G401 (cell line): ENCODE measurements at places on chromosomes 5 and 9.

DNA sequence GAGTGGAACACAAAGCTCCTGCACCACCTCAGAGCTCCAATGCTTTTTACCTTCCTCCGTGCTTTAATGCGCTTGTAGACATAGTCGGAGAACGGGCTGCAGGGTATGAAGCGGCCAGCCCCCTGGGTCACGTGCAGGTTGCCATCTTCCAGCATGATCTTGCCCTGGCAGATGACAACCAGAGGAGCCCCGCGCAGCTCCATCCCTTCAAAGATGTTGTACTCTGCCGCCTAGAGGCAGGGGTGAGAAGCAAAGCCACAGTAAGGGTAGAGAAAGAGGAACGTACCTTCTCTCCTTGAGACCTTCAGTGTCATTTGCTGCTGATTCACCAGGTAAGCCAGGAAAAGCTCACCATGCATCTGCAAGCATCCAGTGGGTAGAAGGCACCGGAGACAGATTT is 112.3 kb downstream of the DPYSL3 start:
- DNase-seq = no peak

DNA sequence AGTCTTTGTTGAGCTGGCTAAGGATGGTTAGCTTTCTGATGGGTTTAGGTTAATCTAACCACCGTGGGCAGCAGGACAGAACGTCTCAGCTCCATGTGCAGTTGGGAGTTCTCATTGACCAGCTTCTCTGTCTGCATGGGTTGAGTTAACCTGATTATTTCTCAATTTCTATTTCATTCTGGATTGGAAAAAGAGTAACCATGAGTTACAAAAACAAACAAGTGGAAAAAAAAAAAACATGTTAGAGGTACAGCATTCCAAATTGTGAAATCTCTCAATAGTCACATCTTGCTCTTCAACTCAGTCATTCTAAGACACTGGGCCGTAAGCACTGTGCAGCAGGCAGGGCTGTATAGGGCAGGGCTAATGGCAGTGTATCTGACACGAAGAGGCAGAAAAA is 343.7 kb upstream of the KLF4 start:
- DNase-seq = no peak

- no peak for DNase-seq
These were observed 98.1 kb downstream of the DOCK8 start for GRCh38 chr9:312596-313320.

DNA sequence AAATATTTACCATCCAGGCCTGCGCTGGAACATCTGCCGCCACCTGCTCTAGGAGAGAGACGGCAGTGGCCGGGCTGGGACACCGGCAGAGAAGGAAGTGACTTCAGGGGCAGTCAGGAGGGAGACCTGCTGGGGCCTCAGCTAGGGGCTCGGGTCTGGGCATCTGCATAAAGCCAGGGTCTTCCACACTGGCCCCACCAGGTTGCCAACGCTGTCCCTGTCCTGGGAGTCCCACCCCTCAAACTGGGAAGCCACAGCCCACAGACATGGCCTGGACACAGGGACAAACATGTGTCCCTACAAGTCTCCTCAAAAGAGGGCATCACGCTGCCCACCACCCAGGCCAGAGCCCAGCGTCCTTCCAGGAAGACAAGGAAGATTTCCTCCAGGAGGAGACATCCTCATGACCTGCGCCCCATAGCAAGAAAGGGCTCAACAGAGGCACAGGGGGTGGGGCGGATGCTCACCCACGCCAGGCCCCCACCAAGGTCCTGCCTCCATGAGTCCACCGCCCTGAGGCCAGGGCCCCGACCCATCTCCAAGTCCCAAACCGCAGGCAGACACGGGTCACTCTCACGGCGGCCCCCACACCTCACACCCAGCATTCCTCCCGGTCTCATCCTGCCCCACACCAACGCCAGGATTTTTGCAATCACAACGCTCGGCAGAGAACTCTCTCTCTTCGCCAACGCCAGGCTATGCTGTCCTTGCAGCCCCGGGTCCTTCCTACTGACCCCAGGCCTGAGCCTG is 9.0 kb downstream of the VAV2 start:
- no peak for DNase-seq

DNA sequence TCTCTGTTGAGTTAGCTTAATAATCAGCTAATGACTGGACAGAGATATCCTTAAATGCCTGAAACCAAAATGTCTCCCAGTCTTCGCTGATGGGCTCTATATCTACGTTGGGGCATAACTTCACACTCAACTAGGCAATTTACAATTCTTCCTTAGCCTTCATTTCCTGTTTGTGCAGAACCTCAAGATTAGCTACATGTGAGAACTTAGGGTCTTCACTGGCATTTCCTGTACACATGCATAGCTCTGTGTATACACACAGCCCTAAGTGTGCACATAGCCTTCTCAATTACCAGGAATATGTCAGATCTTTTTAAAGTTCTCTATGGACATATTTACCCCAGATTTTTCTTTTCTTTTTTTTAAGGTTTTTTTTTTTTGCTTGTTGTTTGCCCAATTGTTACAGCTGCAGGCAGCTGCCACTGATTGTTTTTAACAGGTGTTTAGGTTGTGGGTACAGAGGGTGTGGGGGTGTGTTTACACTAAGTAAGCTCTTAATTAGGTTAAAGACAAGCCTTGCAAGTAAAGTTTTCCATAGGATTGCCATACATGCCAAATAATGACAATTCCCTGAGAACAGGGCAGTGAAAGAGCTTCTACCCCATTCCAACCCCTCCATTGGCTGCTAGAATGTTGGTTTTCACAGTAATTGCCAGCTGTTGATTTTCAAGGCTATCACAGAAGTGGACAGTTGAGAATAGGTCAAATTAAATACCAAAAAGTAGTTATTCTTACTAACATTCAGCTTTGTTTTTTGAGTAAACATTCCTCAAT is 441.0 kb downstream of the TLE4 start:
- no peak for DNase-seq

DNA sequence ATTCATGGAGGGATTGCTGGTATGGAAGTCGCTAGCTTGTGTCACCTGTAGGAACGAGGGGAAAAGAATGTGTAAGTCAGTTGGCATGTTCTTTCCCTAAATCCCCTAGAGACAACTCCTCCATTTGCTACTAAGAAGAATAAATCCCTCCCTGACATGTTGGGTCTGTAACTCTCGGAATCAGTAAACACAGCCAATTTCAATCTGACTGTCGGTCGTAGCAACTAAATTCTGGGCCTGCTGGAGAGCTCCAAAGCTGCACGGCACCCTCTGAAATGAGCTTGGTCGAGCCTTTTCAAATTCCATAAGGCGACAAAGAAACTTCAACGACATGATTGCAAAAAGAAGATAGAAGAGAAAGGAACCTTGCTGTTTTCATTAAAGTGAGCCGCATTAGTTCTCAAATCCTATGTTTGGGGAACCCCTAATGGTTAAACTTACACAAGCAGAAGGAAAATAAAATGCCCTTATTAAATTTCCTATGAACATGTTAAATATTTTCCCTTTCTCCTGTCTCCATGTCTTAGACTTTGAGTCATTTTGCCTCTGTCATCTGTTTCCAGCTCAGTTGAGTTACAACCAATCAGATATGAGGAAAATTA is 735.8 kb upstream of the WWC1 start:
- DNase-seq = no peak

DNA sequence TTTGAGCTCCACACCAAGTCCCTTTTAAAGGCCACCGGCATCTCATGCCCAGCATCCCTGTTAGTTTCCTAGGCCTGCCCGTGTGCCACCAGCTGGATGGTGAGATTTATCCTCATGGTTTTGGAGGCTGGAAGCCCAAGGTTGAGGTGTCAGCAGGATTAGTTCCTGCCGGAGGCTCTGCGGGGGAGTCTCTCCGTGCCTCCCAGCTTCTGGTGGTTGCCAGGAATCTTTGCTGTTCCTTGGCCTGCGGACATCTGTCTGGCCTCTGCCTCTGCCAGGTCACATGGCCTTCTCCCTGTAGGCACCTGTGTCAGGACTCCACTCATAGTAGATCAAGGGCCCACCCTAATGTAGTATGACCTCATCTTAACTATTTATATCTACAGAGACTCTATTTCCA is 45.4 kb downstream of the JADE2 start:
- DNase-seq = no peak

GRCh38 chr9:79185866-79186265 is 385.9 kb upstream of the TLE4 start:
- no peak for DNase-seq

DNA sequence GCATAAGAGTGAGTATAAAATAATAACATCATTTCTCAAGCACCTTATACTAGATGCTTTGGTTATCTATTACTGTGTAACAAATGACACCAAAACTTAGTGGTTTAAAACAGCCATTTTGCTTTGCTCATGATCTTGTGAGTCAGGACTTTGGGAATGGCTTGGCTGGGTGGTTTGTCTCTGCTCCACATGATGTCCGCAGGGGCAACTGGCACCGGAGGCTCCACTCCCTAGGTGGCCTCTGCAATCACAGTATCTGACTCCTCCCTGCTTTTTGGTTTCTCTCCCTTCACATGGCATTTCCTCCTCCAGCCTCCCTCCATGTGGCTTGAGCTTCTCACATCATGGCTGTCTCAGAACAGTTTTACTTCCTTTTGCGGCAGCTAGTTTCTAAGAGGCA is 259.5 kb downstream of the GAS1 start:
- no peak for DNase-seq

- DNase-seq = no peak
These were observed 15.0 kb upstream of the ECM2 start for GRCh38 chr9:92550765-92551164.

GRCh38 chr5:142811866-142812557 is 41.8 kb downstream of the ARHGAP26 start:
- DNase-seq = no peak

DNA sequence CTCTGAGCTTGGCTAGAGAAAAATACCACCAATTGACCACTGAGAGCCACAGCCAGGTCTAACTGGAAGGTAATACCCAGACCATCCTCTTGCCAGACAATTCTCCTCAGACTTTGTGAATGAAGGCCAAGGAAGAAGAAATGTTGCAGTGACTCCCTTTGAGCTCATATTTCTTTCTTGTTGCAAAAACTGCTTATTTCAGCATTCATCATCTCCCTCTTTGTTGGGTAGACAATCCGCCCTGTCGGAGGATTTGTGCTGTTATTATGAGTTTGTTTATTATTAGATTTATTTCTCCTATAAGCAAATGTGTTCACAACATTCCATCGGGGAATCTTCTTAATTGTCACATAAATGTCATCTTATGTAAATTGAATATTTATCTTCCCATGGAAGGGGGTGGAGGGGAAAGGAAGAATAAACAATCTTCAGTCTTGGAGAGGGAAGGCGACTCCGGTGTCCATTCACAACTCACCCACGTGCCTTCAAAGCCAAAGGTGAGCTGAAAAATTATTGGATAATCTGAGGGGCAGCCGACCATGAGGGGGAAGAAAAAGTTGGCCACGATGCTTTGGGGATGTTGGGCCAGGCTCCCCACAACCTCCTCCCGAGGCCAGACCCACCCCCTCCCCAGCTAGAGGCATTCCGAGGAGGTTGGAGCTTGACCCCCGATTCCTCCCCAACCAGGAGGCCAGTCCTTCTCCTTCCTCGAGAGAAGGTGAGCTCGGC is 1.8 kb upstream of the JADE2 start:
- peak; percentile 40 for DNase-seq

DNA sequence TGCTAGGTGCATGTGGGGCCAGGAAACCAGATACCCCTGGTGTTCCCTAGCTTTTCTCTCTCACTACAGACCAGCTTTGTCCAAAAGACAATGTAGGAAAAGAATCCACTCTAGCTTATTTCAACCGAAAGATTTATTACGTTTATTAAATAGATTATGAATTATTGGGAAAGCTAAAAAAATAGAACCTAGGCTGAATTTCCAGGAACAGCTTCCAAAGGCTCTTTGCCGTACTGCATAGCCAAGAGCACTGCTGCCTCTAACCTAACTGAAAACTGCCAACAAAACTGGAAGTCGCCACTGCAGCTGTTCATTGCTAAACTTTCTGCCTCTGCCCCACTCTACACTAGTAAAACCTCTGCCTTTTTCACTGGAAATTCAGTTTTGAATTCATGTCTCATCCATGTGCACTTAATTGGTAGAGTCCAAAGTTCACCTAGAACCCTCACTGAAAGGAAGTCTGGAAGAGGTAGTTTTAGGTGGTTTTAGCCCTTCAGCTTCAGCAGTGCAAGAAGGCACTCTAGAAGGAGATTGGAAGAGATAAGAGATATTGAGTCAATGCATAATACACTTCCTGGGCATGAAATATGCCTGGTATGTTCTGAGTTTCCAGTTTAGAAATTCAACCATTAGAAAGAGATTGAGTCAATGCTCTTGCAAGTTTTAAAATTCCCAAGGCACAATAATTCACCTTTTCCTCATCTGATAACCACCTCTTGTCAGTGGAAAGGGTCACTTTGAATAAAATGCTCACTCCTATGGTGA is 927.9 kb downstream of the MAT2B start:
- DNase-seq = no peak

GRCh38 chr9:134663753-134664415 is 22.3 kb downstream of the COL5A1 start:
- no peak for DNase-seq

GRCh38 chr9:23321049-23321448 is 505.0 kb downstream of the ELAVL2 start:
- DNase-seq = no peak

- no peak for DNase-seq
These were observed 516.1 kb downstream of the LRRC70 start for GRCh38 chr5:63094730-63095129.

DNA sequence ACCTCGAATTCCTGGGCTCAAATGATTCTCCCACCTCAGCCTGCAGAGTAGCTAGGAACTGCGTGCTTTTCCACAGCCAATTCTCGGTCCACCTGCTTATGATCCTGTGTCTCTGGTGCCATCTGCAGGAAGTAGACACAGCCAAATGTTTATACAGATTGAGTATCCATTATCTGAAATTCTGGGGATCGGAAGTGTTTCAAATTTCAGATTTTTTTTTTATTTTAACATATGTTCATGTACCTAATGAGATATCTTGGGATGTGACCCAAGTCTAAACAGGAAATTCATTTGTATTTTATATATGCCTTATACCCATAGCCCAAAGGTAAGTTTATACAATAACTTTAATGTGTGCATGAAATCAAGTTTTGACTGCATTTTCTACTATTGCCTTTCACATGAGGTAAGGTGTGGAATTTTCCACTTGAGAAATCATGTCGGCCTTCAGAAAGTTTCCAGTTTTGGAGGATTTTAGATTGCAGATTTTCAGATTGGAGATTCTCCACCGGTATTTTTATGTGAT is 89.5 kb downstream of the ESM1 start:
- peak; percentile 66 for DNase-seq

GRCh38 chr5:122436615-122437014 is 124.6 kb downstream of the SNCAIP start:
- no peak for DNase-seq

- peak; percentile 25 for DNase-seq
These were observed 153.5 kb downstream of the PRELID2 start for GRCh38 chr5:145681686-145682085.

GRCh38 chr9:36336131-36336907 is 63.8 kb downstream of the RNF38 start:
- DNase-seq = no peak

- no peak for DNase-seq
These were observed 145.2 kb upstream of the CCDC152 start for GRCh38 chr5:42611437-42611836.

- no peak for DNase-seq
These were observed 15.5 kb downstream of the SPATA31E1 start for GRCh38 chr9:87898151-87898550.
